SW 1271 (cell line): ENCODE measurements at places on chromosomes 7 and 10.

- no peak for DNase-seq
Measured at GRCh38 chr10:106608066-106608465, 556.4 kb downstream of the SORCS1 start.

DNA sequence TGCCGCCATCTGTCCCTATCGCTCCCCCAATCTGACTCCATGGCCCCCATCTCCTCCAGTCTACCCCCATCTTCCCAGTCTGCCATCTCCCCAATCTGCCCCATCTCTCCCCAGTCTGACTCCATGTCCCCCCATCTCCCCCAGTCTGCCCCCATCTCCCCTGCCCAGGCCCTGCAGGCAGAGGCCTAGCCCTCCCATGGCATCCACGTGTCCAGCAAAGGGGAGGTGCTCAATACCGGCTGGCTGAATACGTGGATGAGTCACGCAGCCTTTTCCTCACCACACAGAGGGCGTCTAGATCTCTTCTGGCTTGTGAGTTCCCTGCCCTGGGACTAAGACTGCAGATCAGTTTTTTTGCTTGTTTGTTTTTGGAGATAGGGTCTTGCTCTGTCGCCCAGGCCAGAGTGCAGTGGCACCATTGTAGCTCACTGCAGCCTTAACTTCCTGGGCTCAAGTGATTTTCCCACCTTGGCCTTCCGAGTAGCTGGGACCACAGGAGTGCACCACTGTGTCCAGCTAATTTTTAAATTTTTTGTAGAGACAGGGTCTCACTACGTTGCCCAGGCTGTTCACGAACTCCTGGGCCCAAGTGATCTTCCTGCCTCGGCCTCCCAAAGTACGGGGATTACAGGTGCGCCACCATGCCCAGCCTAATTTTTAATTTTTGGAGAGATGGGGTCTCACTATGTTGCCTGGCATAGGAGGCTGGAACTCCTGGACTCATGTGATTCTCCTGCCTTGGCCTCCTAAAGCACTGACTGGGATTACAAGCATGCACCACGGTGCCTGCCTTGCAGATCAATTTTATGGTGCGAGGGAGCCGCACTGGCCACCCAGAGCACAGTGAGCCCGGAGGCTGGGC, 15.3 kb upstream of the GPR146 start:
- peak; percentile 80 for DNase-seq

- no peak for DNase-seq
Measured at GRCh38 chr10:110724937-110725336, 80.8 kb downstream of the RBM20 start.

- DNase-seq = no peak
Measured at GRCh38 chr10:114881901-114882300, 56.1 kb upstream of the TRUB1 start.

DNA sequence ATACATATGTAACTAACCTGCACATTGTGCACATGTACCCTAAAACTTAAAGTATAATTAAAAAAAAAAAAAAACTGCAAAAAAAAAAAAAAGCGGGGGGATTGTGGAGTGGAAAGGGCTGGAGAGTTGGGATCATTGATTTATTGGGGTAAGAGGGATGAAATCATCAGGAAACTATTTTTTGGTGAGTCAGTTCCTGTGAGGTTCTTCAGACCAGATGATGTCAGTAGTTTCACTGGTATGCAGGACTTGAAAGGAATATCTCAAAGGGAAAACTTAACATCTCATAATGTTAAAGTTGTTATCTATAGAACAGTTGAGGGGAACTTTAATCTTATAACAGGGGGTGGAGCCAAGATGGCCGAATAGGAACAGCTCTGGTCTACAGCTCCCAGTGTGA, 32.6 kb upstream of the TECTB start:
- DNase-seq = no peak

DNA sequence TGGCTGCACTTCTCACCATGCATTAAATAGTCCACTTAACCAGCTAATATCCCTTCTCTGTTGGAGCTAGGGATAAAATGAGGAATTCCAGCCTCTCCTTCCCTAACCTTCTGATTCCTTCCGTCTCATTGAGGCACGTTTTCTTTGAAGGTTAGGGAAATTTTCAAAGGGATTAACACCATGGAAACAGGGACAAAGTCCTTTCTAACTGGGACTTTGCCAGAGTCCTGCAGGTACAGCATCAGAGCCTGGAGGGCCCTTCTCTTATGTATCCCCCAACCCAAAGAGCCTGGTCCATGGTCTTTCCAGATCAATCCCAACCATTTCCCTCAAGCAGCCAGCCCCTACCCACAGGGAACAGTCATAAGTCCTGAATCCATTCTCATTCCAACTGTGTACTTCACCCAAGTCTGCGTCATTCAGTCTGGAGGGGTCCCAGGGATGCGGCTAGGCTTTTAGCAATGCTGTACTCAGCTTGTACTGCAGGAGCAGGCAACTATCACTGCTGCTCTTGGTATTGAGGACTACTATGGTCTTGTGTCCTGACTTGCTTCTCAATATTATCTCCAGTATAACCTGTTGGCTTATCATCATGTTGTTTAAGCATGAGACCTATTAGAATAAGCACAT, 34.6 kb upstream of the CROT start:
- DNase-seq = no peak

DNA sequence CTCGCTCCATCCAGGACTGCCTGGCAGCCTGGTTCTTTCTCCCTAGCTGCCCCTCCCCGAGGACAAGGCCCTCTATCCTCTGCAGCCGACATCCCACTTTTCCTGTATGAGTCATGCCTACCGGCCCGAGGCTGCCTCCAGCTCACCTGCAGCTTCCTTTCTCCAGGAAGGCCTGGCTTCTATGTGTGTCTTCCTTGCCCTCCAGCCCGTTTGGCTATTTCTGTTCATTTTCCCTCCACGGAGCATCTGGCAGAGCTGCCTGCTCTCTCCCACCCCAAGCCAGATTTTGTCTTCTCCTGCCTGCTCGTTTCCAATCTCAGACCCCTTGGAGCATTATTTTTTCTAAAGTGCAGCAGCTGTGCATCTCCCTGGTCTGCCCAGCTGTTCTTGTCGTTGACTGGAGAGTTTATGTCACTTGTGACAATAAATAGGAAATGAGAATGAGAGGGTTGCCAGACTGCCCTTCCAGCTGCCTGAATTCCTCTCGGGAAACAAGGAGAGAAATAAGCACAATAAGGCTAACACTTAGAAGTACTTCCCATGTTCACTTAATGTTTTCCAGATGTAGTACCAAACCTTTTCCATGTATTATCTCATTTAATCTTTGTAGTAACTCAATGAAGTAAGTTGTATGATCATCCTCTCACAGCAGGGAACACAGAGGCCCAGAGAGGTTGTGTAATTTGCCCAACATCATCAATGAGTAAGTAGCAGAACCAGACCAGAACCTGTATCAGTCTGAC, 19.7 kb downstream of the UBTD1 start:
- peak; percentile 20 for DNase-seq

- DNase-seq = no peak
Measured at GRCh38 chr10:73119952-73120351, 9.7 kb downstream of the NUDT13 start.

DNA sequence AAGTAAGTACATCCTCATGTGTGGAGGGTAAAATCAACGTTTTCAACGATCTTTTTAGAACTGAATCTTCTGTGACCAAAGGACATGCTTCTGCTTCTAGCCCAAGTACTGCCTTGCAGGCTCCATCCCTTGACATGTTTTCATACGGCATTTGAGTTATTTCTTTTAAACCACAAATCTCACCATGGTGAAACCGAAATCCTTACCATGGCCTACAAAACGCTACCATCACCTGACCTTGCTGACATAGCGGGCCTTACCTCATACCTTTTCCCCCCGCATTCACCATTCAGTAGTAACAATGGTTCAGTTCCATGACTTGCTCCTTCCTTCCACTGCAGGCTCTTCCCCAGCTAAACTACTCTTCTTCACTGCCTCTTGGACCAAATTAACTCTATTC, 3.5 kb downstream of the RNF216 start:
- no peak for DNase-seq

DNA sequence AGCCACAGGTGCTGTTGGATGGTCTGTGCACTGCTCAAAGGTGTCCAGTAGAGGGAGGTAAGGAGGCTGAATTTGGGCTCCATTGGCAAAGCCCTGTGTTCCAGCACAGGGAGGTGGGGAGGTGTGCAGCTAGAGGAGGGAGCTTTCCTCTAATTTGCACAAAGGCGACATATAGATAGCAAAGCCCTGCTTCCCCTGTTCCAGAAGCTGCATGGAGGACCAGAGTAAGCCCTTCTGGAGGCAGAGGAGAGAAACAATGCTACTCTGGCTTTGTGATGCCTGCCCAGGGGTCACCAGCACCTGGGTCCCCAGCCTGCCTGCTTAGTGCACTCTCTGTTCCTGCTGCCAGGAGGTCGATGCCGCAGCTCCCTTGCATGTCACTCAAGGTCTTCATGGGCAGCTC, 3.4 kb upstream of the ARHGAP22 start:
- no peak for DNase-seq

- no peak for DNase-seq
Measured at GRCh38 chr7:154767821-154768415, 235.0 kb downstream of the PAXIP1 start.
